Cerebellar nuclear complex (tissue), 1 donor: ENCODE measurements at places on chromosomes 1 and 21.

DNA sequence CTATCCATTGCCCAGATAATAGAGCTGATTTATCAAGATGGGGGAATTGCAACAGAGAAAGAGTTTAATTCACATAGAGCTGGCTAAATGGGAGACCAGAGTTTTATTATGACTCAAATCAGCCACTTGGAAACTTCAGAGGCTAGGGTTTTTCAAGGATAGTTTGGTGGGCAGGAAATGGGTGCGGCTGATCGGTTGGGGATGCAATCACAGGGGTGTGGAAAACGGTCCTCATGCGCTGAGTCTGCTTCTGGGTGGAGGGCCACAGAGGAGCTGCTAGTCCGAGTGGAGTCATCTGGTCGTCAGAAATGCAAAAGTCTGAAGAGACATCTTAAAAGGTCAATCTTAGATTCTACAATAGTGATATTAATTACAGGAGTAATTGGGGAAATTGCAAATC, 32.0 kb upstream of the FAM89A start:
- DNase-seq, result no peak

DNA sequence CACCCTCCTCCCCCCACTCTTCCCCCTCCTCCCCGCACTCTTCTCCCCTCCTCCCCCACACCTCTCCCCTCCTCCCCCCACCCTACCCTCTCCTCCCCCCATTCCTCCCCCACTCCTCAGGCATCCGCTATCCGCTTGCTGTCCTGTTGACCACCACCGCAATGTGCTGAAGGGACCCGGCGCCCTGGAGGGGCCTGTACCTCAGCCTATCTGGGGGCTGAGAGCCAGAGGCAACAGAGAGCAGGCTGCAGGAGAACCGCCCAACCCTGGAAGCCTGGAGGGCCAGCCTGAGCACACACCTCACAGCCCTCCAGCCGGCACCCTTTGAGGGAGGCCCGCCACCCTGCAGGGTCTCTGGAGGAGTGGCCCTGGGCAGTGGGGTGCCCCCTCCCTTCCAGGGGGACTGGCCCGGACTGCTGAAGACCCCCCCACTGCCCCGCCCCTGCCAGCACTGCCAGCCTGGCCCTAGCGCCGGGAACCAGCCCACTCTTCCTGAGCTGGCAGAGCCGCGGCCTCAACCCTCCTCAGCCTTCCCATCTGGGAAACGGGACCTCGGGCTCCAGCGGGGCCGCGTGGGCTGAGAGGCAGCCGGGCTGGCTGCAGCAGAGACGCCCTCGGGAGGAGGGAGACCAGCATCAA, 1.2 kb downstream of the C1QTNF12 start:
- no peak for DNase-seq

DNA sequence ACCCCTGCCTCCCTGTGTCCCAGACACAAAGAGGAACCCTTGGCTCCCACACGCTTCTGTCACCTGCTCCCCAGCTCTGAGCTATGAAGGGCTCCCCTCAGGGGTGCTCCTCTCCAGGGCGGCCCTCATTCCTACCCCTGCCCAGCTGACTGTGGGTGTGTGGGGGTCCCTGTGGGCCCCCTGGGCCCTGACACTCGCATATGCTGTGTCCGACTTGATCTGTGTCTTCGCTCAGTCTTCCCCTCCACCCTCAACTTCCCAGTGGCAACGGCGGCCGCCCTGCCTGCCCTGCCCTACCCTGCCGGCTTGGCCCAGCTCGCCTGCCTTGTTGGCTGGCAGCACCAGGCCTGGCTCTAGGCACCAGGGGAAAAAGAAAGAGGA, 1.2 kb downstream of the KCNQ4 start:
- no peak for DNase-seq

DNA sequence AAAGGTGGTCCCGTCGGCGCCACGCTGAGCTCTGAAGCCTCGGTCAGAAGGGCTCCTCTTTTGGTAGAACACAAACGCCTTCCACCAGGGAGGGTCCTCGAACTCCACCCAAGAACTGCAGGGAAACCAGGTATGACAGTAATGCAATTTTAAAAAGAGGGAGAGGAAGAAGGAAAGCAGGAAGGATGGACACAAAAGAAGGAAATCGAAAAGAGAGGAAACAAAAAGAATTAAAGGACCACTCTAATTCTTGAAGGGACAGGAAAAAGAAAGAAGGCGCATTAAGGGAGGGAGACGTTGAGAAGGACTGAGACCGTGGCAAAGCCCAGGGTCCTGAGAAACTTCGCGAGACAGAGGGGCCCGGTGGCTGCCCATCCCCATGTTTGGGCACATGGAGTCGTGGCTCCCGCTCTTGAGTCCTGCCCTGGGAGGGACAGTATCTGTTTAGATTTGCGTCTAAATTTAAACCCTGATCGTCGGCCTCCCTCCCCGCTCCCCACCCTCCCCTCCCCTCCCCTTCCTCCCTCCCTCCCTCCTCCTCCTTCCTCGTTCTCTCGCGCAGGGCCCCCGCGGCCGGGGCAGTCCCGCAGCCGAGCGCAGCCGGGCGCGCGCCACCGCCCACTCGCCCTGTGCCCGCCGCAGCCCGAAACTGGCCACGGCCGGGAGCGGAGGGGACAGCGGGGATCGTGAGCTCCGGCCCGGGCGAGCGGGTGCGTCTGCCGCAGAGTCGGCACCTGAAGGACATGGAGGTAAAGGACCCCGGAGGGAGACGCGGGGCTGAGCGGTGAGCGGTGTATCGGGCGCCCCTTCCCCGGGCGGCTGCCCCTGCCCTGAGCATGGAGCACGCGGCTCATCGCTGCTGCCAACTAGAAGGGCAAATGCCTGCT, at the start of gene RCSD1:
RCSD1 (plus strand) TSS at position 552 of the 887 bp plus-strand sequence; CDS start at position 744, 192 bp downstream.
- no peak for DNase-seq

GRCh38 chr1:166083887-166084286, 82.9 kb downstream of the FAM78B start:
- DNase-seq, result no peak
